Activated CD4-positive, alpha-beta T cell treated with anti-CD3 and anti-CD28 coated beads, Interleukin-2, amount 50 U/mL, for 16 hours (primary cell): ENCODE measurements at places on chromosomes 1 and 21.
A peak's percentile ranks its signal among the peaks of the same experiment; 100 is the strongest.

DNA sequence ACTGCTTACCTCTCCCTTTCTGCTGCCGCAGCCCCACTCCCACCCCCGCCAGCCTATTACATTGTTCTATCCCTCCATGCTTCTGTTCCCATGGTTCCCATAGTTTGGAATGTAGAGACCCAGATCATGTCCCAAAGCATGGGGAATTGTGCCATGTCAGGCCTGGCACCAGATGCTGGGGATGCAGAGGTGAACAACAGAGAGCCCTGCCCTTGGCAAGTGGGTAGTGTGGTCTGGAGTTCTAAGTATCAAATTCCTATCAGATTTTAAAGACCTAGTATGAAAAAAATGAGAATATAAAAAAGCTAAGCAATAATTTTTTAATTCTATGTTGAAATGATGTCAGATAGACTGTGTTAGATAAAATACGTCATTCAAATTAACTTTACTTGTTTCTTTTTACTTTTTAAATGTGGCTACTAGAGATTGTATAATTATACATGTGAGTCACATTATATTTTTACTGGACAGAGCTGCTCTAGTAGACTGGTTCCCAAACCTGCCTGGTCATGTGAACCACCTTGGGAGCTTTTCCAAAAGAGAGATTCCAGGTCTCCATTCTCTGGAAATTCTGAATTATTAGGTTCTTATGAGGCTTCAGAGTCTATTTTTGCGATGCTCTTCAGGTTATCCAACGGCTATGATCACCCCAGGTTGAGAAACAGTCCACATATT is 113.0 kb upstream of the DAB1 start:
- no peak for DNase-seq

- no peak for DNase-seq
Observed at GRCh38 chr1:91847851-91848250, 38.1 kb downstream of the TGFBR3 start.

- DNase-seq = no peak
Observed at GRCh38 chr1:177138347-177138746, 26.2 kb downstream of the ASTN1 start.

DNA sequence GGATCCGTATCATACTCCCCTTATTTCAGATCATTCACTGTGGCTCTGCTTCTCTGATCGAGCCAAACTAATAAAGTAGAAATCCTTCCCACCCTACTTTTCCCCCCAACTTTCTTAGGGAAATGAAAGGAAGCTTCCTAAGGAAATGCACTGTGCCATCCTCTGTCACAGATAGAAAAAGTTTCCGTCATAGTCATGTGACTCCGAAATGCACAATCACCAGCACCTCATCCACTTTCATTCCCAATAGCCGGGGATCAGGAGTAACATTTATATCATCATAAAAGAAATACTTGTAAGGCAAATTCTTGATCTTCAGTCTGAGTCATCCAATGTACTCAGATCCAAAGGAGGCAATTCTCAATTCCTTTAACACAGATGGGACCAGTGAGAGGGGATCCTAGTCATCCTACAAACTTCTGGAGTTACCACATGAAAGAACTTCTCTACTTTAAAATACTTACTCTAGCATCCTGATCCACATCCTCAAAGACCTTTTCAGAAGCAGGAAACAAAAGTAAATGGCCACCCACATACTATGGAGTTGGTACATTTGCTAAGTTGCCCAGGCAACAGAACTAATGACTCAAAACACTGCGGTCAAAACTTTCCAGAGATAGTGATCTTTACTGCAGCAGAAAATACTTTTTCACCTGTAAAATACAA is 97.8 kb upstream of the ZC3H11B start:
- DNase-seq = peak; percentile 18

DNA sequence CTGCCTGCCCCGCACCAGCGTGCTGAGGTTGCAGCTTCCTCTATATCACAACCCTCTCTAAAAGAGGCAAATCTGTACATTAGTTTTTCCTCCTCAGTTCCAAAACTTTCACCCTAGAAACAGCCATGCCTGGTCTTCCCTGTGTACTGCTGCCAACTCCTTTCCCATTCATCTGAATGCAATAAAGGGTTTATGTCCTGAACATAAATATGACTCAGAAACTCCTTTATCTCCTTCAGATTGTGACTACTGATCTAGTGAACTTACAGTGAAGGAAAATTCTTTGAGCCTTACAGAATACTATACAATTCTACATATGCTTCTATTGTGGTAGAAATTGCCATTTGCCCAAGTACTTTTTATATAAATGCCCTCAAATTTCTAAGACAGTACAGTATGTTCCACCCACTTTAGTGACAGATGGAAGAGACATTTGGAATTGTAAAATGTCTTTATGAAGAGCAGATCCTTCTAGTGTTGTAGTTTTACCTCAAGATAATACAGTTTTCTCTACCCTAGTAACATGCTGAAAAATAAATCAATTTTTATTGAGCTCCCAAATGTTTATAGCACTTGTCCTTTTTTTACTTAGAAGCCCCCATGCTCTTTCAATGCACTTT is 345.1 kb upstream of the SNX7 start:
- DNase-seq = no peak

DNA sequence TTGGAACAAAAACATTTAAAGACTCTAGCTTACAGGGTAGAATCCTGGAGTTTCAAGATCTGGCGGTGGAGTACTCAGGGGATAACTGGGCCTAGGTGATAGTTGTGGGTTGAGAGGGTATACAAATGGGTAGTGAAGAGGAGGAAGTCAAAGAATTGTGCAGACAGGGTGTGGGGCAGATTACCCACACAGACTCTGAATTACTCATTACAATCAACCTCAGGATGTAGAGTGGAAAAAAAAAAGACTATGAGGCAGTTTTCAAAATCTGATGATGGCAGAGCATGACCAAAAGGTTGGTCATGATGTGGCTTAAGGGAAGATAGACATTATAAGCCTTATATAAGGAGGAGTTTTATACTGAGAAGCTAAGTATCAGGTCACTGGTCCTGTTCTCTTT is 44.1 kb upstream of the GLIS1 start:
- DNase-seq = peak; percentile 80

GRCh38 chr1:197178998-197179397 is 32.5 kb upstream of the ASPM start:
- peak; percentile 3 for DNase-seq

DNA sequence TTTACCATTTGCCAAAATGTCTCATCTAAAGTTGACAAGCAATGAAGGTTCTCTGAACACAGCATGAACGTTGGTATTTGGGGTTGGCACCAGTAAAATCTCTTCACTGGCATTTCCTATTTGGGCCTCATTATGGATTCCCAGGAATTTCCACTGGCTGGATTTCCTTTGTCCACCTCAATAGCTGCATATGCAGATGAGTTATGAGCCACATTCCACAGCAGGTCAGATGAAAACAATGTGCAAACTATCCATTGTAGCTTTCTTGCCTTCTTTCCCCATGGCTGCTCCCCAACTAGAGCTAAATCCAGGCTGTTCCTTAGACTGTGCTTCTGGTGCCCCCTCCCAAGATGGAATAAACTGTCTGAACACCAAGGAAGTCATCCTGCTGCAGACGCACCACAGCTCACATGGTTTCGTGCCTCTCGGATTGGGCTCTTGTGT is 168.1 kb upstream of the FGGY start:
- no peak for DNase-seq

DNA sequence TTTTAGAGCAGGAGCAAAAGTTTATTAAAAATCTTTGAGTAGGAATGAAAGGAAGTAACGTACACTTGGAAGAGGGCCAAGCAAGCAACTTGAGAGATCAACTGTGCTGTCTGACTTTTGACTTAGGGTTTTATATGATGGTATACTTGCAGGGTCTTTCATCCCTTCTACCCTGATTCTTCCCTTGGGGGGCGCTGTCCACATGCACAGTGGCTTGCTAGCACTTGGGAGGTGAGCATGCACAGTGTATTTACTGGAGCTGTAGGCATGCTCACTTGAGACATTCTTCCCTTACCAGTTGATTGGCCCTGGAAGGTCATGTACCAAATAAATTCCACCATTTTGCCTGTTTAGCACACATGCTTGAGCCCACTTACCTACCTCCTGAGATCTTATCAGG is 1001.3 kb upstream of the ADGRL2 start:
- no peak for DNase-seq

DNA sequence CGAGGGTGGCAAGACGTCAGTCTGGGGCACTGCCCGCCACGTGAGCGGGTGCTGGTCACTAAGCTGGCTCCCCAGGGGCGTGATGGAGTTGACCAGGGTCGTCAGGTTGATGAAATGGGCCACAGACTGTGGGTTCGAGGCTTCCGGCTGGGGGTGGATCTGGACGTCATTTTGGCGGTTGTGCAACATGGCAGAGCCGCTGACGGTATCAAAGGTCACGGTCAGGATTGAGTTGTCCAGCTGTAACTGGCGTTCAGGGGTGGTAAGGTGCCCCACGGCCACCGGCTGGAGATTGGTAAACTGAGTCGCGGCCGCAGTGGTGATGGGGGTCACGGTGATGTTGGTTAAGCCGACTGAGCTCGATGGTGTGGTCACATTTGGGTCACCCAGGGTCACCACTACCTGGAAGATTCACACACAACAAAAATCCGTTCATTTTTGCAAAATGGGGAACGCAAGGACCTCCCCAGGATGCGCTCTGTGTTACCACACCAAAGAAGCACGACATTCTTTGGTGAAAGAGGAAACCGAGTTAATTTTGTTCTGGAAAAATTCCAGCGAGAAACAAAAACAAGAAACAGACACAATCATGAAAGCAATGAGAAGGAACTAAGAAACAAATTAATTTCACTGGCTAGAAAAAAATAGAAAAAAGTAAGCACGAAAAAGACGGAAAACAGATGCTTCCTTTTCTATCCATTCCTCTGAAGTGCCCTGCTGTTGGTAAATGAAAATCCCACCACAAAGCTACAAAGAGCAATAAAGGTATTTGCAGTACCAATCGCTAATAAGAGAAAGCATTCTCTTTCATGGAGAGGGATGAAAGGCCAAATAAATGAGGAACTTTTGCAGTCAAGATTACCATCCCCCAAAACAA is 34.7 kb upstream of the RIPK4 start:
- no peak for DNase-seq

- DNase-seq = peak; percentile 91
Observed at GRCh38 chr1:225467193-225468020, 39.6 kb upstream of the LBR start.
